ENCODE measurements at places on chromosomes 7 and 10.

DNA sequence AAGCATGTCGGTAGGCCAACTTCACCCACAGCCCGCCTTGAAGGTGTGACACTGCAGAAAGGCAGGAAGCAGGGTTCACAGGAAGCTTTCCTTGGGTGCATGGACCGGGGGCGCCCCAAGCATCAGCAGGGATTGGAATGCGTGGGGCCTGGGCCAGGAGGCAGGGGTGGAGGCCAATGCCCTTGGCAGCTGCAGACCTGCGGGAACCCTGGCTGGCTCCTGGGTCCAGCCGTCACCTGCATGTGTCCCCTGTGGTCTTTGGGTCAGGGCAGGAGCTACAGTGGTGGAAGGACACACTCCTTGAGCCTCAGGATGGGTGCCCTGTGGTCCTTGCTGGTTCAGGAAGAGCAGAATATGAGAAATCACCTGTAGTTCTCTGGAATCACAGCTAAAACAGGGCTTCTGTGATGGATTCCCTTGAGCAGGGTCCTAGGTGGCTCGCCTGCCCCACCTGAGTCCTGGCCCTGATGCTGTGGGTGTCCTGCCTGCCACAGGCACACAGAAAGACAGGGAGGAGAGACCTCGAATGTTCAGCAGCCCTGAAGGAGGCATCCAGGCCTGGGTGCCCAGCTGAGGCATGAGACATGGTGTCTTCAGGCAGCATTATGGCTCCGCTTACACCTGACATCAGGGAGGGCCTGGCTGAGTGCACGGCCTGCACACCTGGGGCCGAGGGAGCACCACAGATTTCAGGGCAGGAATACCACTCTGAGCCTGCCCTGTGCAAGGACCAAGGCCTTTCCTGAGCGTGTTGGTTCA, 15.1 kb downstream of the ANTXRL start:
- no peak for DNase-seq

- peak; percentile 56 for DNase-seq
Observed at GRCh38 chr7:116512520-116513188, 12.2 kb upstream of the CAV1 start.

DNA sequence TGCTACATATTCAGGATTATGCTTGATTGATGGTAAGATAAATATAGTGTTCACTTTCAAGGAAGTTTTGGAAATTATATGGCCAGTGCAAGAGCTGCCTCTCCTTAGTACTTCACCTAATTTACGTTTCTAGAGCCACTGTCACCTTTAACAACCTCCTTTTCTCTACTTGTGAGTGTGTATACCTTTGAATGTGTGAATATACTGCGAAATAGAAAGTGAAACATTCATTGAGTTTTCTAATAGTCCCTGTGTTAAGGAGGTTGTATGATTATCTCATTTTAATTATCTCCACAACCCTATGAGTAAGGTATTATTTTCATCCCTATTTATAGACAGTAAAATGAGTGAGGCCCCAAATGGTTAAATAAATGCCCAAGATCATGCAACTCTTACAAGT, 1050.5 kb downstream of the XPNPEP1 start:
- DNase-seq = no peak

DNA sequence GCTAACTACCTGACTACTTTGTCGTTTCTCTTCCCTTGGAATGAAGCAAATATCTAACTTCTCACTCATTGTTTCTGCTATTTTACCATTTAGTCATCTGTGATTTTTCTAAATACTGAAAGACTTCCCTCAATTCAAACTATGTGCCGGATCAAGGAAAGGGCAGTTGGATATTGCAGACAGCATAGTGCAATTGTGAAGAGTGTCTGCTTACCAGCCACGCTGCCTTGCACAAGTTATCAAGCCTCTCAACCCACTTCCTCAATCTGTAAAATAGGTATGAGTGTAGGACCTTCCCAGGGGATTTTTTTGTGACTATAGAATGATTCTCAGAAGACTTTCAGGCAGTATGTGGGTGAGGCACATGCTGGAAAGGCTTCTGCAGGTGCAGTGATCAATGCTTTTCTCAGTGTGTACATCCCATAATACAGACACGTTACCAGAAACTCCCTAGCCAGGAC, 54.3 kb downstream of the EGFR start:
- peak; percentile 77 for DNase-seq

GRCh38 chr7:131605280-131605878, 49.0 kb upstream of the PODXL start:
- DNase-seq = peak; percentile 18

- peak; percentile 76 for DNase-seq
Observed at GRCh38 chr7:82050792-82051191, 280.9 kb upstream of the HGF start.

- DNase-seq = no peak
Observed at GRCh38 chr7:79877874-79878465, 256.7 kb upstream of the GNAI1 start.

DNA sequence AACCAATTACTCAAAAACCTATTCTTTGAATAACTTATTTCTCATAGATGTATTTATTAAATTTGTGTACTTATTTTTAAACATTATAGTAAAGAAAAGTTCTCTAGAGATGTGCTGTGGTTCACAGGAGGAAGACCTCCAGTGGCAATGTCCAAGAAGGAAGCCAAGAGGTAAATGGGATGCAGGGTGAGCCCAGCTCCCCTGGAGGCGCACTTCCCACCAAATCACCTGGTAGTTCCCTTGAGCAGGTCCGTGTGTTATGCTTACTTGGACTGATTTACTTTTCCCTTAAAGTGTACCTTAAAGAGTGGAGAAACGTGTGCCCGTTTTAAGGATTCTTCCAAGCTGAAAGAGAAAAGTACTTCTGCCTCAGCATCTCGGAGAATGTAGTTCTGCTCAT, 55.3 kb downstream of the PAXIP1 start:
- no peak for DNase-seq

- DNase-seq = no peak
Observed at GRCh38 chr10:1476455-1476803, 260.9 kb downstream of the ADARB2 start.

- DNase-seq = no peak
Observed at GRCh38 chr10:7855205-7855604, 36.9 kb downstream of the TAF3 start.

DNA sequence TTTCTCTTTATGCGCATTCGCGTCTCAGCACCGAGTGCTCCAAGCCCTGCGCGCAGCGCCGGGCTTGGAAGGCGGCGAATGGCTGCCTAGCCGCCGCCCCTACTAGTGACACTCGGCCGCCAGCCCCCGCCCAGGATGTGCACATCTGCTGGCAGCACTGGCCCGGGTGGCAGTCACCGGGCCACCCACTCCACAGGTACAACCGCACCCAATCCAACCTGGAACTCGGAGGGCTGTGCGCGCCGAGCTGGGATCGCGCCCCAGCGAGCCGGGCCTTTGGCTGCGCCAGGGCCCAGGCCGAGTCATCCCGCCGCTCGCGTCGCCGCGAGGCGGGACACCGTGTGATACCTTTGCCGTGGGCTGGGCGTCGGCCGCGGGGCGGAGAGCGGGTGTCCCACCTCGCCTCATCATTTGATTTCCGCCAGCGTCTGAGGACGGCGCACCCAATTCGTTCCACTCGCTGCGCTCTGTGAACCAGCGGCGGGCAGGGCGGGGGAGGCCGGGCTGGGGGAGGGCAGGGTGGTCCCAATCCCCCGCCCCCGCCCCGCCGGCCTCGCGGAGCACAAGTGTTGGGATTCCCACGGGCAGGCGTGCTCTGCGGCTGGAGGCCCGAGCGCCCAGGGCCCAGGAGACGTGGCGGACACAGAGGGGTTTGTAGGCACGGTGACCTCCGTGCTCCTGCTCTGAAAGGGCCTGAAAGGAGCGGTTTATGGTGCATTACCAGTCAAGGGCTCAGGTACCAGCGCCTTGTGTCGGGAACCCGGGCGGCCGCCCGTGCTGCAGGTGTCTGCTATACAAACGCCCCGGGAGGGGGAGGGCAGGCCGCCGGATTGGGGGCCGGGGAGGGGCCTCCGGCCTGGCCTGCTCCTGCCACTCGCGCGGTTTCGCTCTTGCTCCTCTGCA, 17.8 kb upstream of the PTF1A start:
- DNase-seq = no peak

GRCh38 chr7:54878339-54878738, 119.3 kb upstream of the SEC61G start:
- peak; percentile 27 for DNase-seq

- DNase-seq = no peak
Observed at GRCh38 chr7:53789741-53790140, 752.4 kb upstream of the VSTM2A start.

DNA sequence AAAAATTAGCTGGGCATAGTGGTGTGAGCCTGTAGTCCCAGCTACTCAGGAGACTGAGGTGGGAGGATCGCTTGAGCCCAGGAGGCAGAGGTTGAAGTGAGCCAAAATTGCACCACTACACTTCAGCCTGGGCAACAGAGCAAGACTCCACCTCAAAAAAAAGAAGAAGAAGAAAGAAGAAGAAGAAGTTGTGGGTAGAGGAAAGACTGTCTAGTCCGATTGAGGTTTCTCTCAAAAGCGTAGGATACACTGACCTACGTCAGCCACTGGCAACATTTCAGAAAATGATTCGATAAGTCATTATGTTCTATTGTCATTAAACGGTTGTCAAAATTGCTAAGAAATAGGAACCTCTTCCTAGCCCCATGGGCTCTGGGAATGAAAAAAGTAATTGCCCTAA, 22.3 kb upstream of the RHBDD2 start:
- DNase-seq = no peak

DNA sequence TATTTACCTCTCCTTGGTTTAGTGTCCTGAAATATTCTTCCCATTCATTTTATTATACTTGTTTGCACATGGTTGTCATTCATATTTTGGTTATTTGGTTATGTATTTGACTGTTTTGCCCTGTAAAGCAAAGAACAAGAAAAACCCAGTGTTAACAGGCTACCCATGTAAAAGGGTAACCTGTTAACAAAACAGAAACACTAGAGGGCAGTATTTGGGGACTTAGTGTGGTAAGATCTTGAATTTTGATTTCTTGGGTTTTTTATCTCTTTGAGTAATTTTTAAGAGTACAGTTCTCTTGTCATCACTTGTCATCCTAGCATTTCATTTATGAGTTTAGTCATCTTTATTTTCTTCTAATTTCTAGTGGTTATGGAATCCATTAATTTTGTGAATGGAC, 51.3 kb downstream of the POLL start:
- peak; percentile 30 for DNase-seq

DNA sequence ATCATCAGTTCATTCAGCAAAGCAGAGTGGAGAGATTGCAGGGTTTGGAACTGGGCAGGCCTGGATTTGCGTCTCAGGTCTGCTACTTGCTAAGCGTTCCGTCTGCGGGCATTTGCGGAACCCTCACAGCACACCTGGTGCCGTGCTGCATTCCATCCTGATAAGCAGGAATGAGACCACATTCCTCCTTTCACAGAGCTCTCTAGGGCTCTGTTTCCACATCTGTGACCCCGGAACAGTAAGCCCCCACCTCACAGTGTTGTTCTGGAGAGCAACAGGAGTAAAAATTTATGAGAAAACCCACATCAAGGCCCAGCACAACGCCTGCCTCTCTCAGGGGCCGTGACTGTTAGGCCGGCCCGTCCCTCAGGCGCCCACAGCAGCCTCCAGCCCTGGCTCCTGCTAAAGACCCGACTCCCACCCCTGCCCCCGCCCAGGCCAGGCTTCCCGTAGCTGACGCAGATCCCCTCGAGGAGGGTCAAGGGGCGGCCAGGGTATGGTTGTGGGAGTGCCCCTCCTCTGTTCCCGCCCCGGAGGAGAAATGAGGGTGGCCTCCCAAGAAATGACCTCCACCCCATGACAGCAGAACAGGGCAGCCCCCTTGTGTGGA, 128.9 kb downstream of the RGS10 start:
- DNase-seq = no peak

GRCh38 chr10:132107949-132108877, 42.5 kb downstream of the JAKMIP3 start:
- no peak for DNase-seq

- peak; percentile 11 for DNase-seq
Observed at GRCh38 chr7:77879272-77879671, 80.7 kb downstream of the PHTF2 start.

DNA sequence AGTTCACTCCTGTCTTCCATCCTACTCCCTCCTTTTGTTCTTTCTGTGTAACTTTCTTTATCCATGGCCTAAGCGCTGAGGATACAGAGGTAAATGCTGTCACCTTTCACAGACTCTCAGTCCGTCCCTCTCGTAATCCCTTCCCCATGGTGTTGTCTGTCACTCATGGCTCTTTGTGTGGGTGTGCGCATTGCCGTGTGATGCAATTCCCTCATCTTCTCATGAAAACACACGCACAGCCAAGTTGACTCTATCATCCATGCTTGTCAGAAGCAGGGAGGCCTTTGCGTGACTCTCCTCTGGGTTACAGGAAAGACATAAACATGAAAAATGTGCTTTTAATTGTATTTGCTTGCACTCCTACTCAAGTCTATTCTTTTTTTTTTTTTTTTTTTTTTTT, 125.6 kb upstream of the C7orf33 start:
- no peak for DNase-seq

DNA sequence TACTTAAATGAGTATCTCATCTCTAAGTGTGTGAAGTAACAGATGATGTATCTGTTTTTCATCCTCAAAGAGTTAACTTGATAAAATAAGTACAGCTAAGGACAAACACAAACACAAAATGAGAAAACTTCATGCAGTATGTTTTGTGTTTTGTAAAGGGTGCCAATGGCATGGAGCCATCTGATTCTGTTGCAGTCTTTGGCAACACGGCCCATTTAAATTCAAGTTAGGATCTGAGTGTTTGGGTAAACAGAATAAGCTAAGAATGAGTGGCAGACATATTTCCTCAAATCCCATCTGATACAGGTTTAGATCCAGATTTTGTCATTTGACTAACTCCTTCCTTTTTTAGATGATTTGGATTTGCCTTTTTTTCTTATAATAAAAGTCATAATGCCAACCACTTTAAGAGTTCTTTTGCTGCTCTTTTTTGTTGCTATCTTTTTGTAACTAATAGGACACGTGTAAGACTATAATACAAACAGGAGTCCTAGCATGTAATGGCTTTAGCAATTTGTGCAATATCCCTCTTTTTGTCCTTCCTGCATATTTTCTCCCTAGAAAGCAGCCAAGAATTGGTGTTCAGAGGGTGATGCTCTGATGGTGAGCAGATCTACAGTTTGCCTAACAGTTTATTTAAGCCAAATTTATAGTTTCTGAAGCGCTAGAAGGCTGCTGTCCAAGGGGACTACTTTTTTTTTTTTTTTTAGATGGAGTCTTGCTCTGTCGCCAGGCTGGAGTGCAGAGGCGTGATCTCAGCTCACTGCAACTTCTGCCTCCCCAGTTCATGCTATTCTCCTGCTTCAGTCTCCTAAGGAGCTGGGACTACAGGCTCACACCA, 18.9 kb upstream of the ACTA2 start:
- no peak for DNase-seq

Measured in cardiac fibroblast (primary cell).